ENCODE measurements at places on chromosomes 13 and 19.

- no peak for DNase-seq
Observed at GRCh38 chr13:75754936-75755335, 118.8 kb downstream of the LMO7 start.

DNA sequence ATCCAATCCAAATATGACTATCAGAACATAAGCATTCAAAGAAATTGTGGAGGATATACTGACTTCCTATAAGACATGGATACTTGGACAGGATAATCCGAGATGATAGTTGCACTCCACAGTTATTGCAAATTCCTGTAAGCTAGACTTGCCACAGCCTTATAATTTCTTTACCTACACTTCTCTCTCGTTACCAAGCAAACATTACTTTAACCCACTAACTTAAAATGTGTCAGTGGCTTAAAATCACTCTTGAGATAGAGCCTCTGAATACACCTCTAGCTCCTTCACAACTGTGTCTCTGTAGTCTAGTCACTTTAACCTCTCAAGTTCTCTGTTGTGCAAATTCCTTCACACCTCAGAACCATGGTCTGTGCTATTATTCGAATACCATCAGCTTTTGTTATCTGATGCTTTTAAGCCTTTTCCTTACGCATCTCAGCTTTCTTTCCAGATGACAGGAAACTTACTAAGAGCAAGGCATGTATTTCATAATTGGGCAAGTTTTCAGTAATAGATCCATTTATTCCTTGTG lies 474.9 kb upstream of the MIR17HG start:
- no peak for DNase-seq

DNA sequence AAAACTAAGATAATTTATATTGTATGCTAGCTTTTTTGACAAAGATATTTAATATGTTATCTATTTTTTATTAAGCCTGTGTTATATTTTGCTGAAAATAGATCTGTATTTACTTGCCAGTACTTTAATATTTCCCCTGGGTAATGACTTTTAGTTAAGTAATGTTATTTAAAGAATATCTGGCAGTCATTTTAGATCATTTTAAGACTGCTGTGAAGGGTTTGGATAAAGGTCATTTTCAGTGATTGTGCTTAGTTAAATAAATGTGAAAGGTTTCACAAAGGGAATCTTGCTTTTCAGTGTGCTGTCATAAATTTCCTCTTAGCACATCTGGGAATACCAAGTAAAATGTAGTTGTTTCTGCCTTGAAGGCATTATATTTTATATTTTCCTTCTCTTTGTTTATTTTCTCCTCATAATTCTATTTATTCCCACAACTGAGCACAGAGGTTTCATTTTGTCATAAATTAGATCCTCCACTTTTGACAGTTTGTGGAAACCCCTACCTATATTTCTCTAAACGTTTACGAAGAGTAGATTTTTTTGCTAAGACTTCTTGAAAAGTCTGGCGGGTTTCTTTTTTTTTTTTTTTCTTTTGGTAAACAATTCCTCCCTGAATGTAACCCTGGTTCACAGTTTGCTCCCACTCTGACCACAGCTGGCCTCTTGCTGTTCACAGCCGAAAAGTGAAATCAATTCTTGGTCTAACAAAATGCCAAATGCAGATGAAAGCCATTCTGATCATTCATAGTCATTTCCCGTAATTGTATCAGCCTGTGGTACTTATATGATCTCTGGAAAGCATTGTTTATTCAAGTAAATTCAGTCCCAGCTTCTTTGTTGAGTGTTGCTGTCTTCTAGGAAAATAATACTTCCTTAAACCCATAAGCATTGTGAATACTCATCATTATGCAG lies 87.8 kb downstream of the MAB21L1 start:
- no peak for DNase-seq

DNA sequence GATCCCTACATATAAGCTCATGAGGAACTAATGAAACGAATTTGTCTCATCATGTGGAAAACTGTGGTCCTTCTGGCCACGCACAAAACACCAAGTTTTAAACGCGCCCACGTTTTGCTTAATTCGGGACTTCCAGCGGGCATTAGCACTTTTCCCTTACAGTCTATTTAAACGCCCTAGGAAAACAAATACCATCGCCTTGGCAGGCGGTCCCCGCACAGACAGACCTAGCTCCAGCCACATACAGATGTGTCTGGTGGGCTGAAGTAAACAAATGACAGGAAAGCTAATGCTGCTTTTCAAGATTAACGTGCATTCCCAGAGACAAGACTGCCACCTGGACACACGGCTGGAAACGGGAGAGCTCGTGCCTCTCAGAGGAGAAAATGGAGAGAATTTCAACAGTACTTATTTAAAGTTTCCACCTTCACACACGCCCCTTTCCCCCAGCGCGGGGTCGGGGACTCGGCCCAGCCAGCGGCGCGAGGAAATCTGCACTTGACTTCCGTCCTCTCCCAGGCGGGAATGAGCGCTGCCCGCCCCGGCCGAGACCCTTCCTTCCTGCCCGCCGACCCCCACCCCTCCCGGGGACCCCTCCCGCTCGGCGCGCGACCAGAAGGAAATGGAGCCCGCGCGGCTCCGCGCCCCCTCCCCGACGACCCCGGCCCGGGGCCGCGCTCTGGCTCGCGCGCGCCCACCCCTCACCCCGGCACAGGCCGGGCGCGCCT lies 931 bp downstream of the USP12 start:
- DNase-seq, result peak; percentile 27

GRCh38 chr13:97945792-97946419 lies 7.6 kb upstream of the IPO5 start:
- no peak for DNase-seq

DNA sequence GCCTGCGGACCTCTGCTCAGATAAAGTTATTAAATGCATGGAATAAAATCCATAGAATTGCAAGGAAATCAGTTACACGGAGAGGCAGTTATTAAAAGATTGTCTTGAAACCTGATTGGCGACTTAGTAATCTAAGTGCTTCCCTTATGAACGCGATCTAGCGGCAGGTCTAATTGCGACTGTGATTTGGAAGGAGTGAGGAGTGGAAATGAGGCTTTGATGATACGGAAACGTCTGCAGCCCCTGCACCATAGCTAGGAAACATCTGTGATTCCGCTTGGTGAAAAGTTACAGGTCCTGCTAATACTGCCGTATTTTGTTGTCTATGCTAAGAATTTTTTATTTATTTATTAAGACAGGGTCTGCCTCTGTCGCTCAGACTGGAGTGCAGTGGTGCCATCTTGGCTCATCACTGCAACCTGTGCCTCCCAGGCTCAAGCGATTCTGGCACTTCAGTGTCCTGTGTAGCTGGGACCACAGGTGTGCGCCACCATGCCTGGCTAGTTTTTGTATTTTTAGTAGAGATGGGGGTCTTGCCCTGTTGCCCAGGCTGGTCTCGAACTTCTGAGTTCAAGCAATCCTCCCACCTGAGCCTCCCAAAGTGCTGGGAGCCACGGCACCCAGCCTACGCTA lies 887 bp downstream of the NDUFS7 start:
- no peak for DNase-seq

DNA sequence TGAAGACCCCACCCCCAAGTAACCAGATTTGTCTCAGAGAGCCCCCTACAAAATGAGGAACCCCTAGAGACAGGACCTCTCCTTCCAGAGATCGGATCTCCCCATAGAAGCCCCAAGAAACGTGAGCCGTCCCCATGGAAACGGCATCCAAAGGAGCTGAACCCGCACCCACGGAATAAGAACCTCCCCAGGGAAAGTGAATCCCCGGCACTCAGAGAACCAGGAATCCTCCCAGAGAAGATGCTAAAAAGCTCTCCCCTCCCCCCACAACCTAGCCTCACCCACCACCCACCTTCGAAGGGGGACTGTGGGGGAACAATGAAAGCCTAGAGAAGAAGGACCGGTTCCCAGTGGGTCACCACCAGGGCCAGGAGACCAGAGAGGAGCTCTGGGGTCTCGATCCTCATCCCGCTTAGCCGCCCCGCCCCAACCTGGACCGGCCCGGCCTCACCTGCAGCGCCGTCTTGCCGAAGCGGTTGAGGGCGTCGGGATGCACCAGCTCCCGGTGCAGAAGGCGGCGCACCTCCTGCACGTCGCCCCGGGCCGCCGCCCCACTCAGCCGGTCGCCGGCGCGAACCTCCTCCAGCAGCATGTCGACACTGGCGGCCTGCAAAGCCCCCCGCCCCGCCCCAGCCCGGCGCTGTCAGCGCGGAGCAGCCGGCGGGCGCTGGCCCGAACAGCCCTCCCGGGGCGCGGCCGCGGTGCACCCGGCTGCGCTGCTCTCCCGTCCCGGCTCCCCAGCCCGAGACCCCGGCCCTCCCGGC lies 535 bp downstream of the CDKN2D start:
- no peak for DNase-seq

GRCh38 chr19:45769821-45770191 lies 754 bp upstream of the SIX5 start:
- DNase-seq, result peak; percentile 84

DNA sequence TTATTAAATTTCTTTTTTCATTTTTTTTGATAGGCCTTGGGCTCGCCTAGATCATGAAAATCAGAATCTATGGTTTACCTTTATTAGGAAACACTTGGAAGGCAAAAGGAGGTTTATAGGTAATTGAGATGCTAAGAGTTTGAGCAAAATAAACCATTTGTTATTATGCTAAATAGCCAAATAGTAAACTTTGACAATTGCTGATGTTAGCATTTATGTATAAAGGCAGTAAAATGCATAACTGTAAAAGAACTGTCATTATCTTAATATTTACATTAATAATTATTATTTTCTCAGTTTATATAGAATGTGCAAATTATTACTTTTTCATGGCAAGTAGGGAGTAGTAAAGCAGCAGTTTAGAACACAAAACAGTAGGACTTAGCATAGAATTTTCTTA lies 1737.8 kb upstream of the PRR20A start:
- no peak for DNase-seq

GRCh38 chr19:7428651-7429113 lies 60.2 kb downstream of the PEX11G start:
- DNase-seq, result no peak

DNA sequence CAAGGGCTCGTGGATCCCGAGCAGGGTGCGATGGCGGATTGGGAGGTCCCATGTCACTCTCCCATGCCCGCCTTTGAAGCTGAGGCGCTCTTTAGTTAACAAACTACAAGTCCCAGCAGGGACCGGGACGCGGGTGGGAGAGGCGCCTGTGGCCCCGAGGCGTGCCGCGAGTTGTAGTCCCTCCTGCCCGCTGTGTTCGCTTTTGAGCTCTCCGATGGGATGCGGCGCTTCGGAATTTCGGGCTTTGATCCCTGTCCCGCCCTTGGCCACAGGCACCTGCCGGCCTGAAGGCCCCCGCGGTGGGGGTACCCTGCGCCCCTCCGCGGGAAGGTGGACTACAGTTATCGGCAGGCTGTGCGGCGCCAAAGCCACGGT lies 11.0 kb downstream of the CYTH2 start:
- DNase-seq, result peak; percentile 74

DNA sequence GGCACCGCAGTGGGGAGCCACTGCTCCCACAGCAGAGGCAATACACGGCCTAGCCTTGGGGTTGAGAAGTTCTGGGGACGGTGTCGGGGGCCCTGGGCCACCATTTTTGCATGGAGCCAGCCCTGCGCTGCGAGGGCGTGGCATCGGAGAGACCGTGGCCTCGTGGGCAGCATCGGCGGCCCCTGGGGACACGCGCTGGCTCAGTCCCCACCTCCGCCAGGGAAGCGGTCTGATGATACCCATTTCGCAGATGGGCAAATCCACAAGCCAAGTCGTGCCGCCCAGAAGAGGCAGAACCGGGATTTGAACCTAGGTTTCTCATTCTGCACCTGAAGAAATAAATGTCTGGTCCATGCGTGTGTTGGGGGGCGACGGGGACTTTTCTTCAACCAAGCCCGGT lies 1.2 kb upstream of the UPK1A start:
- DNase-seq, result no peak

DNA sequence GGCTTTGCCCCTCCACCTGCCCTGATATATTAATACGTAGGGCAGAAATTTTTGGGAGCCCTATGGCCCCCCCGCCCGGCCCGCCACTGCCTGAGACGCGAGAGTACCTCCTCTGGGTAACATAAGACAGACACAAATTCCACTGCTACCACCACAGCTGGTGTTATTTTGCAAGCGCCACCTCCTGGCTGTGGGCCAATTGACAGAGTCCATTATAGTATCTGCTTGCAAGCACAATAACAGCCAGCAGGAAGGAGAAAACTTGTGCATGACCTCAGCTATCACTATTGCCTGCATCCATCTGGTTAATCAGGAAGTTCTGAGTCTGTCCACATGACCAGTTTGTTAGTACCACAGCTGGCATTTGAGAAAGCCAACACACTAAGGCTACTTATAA lies 25.3 kb upstream of the OR10H2 start:
- DNase-seq, result no peak

GRCh38 chr19:49546825-49547565 lies 19.2 kb downstream of the RCN3 start:
- peak; percentile 15 for DNase-seq

- peak; percentile 11 for DNase-seq
Observed at GRCh38 chr19:4811328-4812131, 20.0 kb downstream of the TICAM1 start.

DNA sequence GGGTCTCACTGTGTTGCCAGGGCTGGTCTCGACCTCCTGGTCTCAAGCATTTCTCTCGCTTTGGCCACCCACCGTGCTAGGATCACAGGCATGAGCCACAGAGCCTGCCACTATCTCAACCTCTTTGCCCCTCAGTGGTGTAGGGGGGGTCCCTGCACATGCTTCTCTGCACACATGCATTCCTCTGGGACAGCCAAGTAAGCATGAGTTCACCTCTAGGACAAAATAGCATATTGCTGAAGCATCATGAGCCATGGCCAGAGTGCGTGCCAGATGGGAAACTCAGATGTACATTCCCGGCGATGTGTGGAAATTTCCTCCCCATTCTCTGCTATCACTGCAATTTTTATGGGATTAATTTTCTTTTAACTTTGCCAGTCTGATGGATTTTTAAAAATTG lies 23.1 kb downstream of the CHAF1A start:
- no peak for DNase-seq

DNA sequence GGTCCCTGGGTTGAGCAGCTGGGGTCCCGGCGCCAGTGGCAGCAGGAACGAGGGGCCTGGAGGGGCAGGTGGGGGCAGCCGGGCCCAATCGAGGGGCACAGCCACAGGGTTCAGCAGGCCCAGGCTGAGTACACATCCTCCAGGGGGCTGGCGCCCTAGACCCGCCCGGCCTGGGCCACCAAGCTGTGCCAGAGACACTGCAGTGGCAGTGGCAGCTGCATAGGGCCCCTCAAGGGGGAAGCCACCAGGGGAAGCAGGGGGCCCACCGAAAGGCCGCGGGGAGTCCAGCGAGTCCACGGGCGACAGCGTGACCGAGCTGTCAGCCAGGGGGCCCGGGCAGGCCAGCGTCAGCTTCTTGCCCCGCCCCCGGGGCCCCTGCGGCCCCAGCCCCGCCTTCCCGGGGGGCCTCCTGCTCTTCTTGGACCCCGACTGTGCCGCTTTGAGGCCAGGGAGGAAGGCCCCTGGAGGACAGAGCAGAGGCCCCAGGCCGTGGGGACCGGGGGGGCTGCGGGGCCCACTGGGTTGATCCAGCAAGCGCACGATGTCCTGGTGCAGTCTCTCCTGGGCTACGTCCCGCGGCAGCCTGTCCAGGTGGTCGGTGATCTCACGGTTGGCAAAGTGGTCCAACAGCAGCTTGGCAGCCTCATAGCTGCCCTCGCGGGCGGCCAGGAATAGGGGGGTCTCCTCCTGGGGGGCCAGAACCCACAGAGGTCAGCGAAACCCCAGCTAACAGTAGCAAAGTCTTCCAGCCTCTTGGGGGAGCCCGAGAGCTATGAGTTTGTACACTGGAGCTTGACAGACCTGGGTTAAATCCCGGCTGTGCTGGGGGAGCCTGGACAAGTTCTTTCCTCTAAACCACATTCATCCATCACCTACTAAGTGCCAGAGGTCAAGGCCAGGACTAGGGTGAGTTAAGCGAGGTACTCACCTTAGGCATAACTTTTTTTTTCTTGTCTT lies 39.5 kb downstream of the NOTCH3 start:
- no peak for DNase-seq

- no peak for DNase-seq
Observed at GRCh38 chr19:12166626-12167025, 3.7 kb downstream of the ZNF136 start.

All from anterior cingulate cortex (tissue), 58 donors.